ENCODE measurements at places on chromosomes 3 and 15.

DNA sequence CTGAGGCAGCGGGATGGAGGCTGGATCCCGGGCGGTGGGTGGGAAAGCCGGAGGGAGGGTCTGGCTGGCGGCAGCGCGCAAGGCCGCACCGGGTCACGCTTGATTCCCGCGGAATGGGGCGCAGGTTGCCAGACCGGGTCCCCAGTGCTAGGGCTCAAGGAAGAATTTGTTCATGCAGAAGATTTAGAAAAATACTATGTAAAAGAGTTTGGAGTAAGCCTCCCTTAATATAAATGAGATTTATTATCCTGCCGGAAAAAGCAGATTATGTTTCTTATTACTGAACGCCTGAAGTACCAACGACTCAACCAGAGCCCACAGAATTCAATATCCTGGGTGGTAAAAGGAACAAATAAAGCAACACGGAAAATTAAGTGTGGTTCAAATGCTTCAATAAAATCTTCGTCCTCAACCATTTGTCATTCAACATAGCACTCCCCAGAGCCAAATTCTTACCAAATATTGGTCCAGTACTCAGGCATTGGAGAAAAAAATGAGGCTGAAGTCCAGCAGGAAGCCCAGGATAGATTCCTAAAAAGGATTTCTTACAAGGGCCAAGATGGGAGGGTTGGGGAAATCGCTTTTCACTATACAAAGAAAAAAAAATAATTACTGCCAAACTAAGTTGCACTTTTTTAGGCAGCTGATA, 1.2 kb upstream of the ZBTB20 start:
- DNase-seq: no peak

DNA sequence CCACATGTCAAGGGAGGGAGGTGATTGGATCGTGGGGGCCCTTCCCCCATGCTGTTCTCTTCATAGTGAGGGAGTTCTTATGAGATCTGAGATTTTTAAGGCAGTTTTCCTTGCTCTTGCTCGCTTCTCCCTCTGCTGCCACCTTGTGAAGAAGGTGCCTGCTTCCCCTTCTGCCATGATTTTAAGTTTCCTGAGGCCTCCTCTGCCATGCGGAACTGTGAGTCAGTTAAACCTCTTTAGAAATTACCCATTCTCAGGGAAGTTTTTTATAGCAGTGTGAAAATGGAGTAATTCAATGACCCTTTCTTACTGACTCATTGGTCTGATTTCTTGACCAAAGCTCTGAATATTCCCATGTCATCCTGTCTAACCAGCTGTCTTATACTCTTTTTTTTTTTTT, 484.4 kb upstream of the TPRG1 start:
- no peak for DNase-seq

GRCh38 chr3:10357592-10358308, 36.8 kb upstream of the SEC13 start:
- no peak for DNase-seq

DNA sequence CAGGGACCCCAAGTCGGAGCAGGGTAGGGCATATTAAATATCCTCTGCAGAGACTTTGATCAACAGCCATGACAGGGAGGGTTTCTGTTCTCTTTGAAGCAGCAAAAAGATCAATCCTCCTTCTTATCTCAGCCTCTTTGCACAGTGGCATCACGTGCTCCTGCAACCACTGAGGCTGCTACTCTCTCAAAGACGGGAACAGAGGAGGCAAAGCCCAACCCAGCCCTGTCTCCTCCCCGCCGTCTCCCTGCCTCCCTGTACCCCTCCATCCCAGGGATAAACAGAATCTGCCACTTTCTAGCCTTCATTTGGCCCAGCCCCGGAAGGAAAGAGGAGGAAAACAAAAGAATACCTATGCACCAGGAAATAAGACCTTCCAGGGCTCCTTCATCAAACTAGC, 7.5 kb upstream of the TBC1D21 start:
- DNase-seq: no peak

DNA sequence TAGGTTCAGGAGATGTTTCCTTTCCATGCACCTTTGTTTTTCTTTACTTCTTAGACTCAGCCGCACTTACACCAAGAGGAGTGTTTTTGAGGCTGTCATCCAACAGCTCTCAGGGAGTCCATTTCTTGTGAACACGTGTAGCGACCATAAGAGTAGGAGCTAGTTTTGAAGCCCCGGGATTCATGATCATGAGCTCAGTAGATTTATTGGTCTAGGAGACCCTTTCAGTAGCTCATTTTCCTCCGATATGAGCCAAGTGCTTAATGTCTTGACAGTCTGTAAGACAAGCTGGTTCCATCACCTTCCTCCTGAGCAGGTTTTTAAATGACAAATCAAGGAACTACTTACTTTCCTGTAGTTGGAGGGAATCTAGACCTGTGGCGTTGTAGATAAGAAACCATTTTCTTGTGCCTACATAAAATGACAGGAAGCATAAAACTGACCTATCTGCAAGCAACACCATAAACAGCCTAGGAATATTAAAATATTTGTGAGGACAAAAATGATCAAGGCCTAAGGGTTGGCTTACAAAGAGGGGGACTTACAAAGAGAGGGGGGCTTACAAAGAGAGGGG, 172.6 kb upstream of the BHLHE40 start:
- no peak for DNase-seq

DNA sequence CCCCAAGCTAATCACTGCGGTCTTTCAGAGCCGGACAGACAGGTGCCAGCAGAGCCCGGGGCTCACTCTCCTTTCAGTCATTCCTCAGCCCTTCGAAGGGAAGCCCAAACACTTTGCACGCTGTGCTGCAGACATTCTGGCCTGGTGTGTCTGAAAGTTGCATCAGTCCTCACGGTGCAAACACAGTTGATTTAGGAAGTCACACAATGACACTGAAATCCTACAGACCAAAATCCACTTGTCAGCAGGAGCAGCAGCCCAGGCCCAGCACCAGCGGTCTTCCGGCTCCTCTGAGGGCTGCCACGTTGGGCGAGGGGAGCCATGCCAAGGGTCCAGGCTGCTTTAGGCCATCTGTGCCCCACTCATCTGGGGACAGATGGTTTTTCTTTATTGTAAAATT, 61.6 kb downstream of the RGMA start:
- DNase-seq: no peak

Data from D341Med (cell line).